ENCODE measurements at places on chromosomes 1 and 21.

DNA sequence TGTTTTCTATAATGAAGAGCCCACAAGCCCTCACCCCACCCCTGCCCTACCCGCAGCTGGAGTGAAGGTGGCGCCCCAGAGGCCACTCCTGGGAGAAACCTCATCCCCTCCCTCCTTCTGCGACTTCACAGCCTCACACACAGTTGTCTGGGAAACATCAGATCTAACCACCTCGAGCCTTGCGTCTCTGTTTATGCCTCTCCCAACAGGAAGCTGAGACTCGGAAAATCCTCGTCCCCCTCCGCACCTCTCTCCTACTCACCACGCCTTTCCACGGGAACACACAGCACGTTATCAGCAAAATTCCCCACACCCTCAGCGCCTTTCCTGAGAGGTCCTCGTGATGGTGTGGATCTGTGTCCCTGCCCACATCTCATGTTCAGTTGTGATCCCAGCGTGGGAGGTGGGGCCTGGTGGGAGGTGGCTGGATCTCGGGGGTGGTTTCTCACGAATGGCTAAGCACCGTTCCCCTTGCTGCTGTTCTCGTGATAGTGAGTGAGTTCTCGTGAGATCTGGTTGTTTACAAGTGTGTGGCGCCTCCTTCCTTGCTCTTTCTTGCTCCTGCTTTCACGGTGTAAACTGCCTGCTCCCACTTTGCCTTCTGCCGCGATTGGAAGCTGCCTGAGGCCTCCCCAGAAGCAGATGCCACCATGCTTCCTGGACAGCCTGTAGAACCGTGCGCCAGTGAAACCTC is 190.6 kb downstream of the KIF26B start:
- no peak for DNase-seq

DNA sequence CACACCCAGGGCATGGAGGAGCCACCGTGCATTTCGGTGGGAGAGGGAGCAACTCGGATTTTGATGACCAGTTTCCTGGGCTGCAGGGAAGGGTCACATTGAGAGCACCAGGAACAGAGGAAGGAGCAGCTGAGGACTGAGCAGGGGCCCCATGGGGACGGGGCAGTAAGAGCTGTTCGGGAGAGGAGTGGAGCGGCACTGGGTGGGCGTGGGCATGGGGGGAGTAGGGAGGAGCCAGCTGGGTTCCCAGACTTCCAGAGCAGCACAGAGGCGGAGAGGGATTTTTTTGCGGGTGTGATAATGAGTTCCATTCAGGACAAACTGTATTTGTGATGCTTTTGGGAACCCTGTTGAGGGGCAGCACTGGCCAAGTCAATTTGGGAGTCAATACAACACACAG is 17.4 kb upstream of the GPR153 start:
- peak; percentile 55 for DNase-seq

- no peak for DNase-seq
These were observed 26.6 kb downstream of the KRTAP24-1 start for GRCh38 chr21:30256100-30256499.

DNA sequence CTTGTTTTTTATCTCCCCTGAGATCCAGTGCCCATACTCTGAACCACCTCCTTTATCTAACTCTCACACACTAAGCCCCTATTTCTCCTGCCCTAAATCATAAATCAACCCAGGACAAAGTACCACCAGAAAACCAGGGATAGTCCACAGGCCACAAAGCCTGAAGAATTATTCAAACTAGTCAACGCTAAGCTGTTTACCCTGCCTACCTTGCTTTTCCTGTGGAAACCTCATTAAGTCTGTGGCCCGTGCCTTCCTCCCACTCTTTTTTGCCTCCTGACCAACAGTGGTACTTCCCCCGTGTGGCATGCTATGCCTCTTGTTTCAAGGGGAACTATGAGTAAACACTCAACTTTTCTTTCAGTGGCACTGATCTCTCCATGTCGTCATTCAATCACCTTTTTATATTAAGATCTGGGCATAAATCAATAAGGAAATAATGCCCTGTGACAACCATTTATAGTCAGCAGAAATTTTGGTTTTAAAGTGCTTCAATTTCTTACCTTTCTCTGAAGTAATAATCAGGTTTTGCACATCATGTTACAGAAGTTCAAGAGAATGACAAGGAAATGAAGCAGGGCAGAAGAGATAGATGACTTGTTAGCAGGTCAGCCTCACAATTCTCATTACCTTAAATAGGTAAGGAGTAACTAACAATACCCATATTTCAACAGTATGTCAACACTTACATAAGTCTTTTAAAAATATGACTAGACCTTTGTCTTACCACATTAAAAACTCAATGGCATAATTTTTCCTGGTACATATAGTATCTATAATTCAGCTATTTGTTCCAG is 32.1 kb downstream of the EYA3 start:
- DNase-seq: no peak

DNA sequence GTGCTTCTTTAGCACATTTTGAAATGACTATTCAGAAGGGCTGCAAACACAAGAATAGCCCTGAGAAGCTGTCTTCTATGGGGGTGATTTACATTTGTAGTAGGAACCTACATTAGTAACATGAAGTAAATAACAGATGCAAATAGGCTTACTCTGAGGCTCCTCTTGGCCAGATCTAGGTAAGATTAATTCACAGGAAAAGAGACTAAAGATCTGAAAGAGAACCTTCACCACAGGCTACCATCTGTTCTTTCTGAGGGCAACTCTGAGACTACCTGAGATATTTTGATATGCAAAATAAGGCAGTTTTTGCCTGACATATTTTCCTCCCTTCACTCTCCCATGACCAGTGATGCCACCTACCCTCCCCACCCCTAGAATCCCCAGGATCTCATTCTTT is 1267.8 kb downstream of the PLA2G4A start:
- DNase-seq: peak; percentile 80

DNA sequence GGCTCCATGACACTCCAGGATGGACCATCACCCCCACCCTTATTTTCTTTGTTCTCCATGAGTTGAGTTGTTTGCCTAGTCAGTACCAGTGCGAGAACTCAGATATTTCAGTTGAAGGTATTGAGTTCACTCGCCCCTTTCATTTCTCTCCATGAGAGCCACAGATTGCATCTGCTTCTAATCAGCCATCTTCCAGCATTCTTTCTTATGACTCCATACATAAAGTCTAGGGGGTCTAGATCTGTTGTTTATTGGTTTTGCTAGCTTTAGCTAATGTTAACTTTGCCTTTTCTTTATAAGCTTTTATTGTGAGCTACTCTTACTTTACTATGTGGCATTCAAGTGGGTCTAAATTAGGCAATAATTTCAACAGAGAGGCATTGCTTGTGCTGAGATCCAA is 71.6 kb upstream of the PDC start:
- DNase-seq: no peak

Measured in NCI-H82 (cell line).